Mammary epithelial cell (primary cell): ENCODE measurements at places on chromosomes 12 and 14. TPM values are rescaled to one million over a fixed set of nuclear protein-coding genes. Genes with fewer than 3 reads are reported as not detected.

Gene POTEG
- total RNA-seq: not detected

Gene ASB2
- total RNA-seq: 0.19 TPM in 1 of 2 replicates, not detected in the other

Gene CIPC
- total RNA-seq: 30.2 TPM

Gene DUSP16
- 16.4 and 20.0 TPM in 2 replicates for total RNA-seq

Gene ZDHHC22
- not detected in 2 replicates for total RNA-seq

- DNase-seq: no peak
Measured at GRCh38 chr12:9184276-9184675, 23.9 kb downstream of the PZP start.

- no peak for DNase-seq
Measured at GRCh38 chr12:122371475-122372045, 50.9 kb downstream of the CLIP1 start.

- peak; percentile 51 for DNase-seq
Measured at GRCh38 chr14:37594971-37595808, at the start of the genes FOXA1 and TTC6. FOXA1 (minus strand) TSS chr14:37595249; CDS start chr14:37594972, 277 bp downstream. TTC6 (plus strand) TSS chr14:37595629; CDS start chr14:37622065, 26,436 bp downstream.

DNA sequence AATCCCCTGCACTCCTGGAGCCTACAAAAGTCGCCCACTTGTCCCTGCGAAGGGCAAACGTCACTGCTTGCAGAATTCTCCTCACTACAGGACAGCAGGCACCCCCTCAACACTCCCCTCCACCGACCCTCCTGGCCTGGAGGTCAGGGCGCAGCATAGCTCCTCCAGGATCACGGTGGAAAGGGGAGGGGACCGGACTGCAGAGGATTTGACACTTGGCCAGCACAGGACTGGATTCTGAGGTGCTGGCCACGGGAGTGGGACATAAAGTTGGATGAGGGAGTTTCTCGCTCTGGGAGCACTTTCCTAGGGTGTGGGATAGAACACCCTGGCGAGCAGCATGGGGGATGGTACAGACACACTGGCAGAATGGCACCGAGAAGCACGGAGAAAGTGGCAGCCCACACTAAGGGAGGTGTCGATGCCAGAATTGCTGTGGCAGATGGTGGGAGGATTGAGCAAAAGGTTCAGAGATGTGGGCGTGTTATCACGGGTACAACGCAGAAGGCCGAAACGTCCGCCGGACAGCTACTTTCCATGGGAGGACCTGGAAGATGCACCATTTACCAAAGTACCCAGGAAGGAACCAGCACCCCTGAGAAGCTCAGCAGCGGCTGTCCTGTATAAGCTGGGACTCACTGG lies 51.4 kb upstream of the DIO3 start:
- no peak for DNase-seq

GRCh38 chr12:120157678-120158077 lies 36.8 kb downstream of the GCN1 start:
- DNase-seq: no peak

DNA sequence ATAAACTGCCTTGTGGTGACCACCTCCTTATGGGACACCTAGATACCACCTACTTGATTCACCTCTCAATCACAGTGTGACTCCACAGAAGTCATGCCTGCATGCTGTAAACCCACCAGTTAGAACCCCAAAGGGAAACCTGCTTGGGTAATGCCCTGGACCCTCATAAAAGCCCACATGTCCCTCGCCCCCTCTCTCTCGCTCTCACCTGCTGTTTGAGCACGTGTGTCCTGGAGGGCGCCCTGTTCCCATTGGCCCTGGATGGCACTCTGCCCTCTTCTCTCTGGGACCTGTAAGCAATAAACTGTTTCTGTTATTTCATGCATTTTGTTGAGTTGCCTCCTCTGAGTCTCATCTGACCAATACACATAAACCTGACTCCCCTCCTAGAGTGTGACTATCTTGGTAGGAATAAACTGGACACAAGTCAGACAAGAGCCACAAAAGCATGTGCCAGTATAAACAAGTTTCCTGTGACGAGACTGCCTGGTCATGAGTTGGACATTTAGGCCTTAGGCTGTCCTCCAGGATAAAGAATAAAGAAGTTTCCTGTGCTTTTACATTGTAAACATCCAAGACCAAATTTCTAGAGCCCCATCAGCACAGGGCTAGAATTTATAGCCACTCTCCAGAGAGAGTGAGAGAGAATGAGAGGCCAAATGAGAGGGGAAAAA lies 8.6 kb downstream of the IFI27L2 start:
- DNase-seq: peak; percentile 81
